CD4-positive, alpha-beta T cell (primary cell): ENCODE measurements at places on chromosomes 5 and 9.
A peak's percentile ranks its signal among the peaks of the same experiment; 100 is the strongest.

GRCh38 chr9:119368681-119369581 lies at the start of gene BRINP1:
BRINP1 (minus strand) TSS chr9:119369435; CDS start chr9:119313355, 56,080 bp downstream.
- DNase-seq: no peak

DNA sequence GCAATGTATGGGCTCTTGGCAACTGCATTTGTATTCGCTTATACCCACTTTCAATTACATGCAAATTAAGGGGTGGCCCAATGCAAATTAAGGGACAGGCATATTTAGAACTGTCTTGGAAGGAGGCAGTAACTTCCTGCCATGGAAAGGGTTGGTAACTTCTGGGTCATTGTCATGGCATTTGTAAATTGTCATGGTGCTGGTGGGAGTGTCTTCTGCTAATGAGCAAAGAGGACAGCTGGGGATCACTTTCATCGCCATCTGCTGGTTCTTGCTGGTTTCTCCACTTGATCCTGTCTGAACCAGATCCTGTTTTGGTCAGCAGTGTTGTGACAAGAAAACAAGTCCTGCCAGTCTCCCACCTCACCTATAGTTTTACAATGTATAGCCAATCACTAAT lies 23.3 kb upstream of the UGT3A2 start:
- peak; percentile 16 for DNase-seq

DNA sequence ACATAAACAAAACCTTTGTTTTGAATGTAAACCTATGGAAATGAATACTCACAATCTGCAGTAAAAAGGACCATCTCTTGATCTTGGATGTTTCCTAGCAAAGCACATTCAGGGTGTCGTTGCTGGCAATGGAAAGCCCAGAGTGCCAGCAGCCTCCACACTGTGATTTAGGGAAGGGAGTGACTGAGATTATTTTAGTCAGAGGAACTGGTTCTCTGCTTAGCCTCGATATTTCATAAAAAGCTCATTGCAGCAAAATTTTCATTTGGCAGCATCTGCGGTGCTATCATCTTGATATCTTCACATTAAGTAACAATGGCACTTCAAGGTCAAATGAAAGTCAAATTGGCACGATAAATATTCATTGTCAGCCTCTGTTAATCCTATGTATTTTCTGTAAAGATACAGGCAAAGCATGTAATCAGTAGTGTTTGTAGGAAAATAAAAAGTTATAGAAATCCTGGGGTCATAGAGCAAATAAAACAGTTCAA lies 116.0 kb downstream of the MACIR start:
- DNase-seq: no peak

DNA sequence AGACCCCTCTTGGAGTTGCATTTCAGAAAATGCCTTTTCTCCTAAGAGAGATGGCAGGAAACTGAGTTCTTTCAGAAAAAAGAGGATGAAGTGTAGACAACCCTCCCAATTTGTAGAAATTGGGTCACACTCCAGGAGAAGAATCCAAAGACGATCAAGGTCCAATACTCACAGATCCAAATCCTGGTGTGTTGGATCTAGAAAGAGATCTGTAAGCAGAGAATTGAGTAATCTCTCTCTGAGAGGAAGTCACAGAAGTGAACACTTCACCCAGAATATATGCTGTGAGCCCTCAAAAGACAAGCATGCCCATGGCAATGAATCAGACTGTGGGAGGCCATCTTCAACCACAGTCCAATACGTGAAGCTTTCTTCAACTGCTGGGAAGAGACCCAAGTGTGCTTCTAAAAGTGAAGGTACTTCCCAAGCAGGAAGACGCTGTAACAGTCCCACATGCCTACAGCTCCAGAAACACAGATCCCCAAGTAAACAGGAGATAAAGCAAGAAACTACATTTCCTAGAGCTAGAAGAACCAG lies 182.7 kb downstream of the SMC2 start:
- no peak for DNase-seq

DNA sequence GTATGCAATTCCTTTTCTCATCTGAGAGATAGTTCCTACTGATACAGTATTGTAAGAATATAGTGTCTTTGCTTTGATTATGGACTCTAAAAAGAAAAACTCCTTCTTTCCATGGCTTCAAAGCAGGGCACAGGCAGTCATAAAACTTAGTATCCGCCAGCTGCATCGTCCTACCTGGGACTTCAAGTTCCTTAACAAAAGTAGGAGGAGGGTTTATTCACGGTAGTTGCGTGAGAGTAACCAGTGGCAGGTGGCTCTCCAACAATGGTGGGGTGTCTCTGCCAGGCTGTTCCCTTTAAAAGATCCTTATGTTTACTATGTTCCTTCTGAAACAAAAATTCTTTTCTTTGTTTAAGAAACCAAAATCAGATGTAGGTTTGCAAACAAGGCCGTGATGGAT lies 173.5 kb upstream of the DMAC1 start:
- DNase-seq: no peak

GRCh38 chr5:4639946-4640345 lies 500.2 kb upstream of the ADAMTS16 start:
- DNase-seq: no peak

- no peak for DNase-seq
These were observed 10.6 kb upstream of the AGXT2 start for GRCh38 chr5:35058374-35058788.

DNA sequence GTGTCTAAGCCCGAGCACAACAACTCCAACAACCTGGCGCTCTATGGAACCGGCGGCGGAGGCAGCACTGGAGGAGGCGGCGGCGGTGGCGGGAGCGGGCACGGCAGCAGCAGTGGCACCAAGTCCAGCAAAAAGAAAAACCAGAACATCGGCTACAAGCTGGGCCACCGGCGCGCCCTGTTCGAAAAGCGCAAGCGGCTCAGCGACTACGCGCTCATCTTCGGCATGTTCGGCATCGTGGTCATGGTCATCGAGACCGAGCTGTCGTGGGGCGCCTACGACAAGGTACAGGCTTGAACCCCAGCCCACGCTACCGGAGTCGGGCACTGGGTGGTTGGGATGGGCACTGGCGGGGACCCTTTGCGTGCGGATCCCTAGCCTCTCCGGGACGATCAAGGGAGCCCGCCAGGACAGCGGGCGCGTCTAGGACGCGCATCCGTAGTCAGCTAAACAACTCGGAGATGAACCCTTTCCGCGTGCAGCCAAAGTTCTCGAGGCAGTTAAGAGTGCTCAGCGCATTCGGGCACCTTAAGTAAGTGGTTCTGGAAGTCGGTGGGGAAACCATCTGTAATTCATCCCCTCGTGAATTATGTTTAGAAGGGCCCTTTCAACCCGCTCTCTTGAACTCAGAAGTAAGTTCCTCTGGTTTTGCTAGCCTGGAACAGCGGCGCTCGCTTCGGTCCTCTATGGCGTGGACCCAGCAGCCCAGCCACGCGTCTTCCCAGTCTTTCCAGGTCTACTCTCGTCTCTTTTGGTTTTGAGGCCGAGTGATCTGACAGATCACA lies 1.3 kb downstream of the KCNN2 start:
- DNase-seq: no peak

GRCh38 chr9:125758986-125759763 lies 12.0 kb downstream of the PBX3 start:
- no peak for DNase-seq

DNA sequence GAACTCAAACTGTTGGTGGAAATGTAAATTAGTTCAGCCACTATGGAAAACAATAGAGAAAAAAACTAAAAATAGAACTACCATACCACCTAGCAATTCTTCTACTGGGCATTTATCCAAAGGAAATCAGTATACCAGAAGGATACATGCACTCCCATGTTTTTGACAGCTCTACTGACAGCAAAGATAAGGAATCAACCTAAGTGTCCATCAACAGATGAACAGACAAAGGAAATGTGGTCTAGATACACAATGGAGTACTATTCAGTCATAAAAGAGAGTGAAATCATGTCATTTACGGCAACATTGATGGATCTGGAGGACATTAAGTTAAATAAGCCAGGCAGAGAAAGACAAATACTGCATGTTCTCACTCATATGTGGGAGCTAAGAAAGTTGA lies 21.8 kb upstream of the C9orf40 start:
- DNase-seq: no peak

DNA sequence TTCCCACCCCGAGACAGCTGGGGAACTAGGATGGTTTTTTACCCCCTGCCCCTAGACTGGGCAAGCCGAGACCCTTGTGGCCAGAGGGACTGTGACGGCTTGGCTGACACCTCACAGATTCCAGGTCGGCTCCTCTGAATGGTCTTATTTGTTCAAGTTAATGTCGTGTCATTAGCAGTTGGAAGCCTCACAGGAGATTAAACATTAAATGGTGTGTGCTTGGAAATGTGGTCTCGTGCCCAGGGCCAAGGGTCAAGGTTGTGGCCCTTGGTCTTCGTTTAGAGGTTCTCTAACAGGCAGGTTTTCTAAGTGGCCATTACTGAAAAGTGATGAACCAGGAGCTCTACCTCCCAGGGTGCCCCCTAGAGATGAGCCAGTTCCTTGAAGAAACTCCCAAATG lies 61.2 kb upstream of the RXRA start:
- no peak for DNase-seq

GRCh38 chr5:149982505-149982904 lies 17.9 kb downstream of the TIGD6 start:
- DNase-seq: no peak

- DNase-seq: no peak
These were observed 48.8 kb upstream of the SLC25A51 start for GRCh38 chr9:37952731-37953130.

DNA sequence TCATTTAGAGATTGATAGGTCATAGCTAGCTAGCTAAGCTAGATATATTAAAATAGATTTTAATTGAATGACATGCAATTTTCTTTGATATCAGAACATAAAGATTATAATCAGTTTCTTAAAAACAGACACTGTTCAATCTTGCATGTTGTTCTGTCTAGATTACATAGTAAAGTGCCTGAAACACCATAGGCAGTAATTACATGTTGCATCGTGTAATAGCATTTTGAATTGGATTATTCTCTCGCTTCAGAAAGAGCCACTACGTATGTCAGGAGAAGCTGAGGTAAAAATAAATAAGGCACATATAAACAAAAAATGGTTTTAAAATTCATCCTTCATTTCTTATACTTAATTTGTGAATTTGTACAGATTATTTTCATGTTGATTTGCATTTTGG lies 148.0 kb upstream of the CDH12 start:
- no peak for DNase-seq

- no peak for DNase-seq
These were observed 85.1 kb upstream of the DHFR start for GRCh38 chr5:80739898-80740297.

- no peak for DNase-seq
These were observed 75.3 kb downstream of the PTBP3 start for GRCh38 chr9:112258106-112258505.

DNA sequence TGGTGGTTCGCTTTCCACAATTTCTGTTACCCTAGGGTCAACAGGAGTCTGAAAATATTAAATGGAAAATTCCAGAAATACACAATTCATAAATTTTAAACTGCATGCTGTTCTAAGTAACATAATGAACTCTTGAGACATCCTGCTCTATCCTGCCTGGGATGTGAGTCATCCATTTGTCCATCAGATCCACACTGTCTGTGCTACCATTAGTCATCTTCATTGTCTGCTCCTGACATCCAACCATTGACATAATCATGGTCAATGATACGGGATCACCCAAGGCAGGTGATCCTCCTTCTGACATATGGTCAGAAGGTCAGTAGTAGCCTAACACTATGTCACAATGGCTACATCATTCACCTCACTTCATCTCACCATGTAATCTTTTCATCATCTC lies 276.7 kb upstream of the KIF2A start:
- DNase-seq: no peak

DNA sequence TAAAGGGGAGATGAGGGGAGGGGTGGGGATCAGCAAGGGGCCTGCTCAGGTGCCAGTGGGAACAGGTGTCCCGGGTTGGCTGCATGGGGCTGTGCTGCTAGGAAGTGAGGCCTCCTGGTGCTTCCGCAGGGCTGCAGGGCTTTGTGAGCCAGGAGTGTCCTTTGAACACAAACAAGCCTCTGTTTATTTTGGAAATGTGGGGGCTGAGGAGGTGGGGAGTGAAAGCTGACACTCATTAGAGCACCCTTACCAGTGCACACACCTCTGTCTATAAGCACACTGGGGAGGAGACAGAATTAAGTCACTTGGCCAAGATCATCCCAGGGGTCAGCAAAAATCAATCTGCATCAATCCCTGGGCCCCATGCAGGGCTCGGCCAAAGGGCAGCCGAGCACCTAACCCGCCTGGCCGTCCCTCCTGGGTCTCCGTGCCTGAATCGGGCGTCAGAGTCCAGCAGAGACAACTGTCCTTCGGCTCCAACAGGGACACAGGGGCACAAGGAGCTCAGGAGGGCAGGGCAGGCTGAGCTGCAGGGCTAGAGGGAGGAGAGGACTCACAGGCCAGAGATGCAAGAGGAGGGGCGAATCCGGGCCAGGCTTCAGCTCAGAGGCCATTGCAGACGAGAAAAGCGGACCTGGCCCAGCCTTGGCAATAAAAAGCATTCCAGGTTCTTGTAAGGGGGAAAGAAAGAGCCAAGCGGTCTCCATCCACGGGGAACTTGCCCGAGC lies 99.8 kb downstream of the VAV2 start:
- DNase-seq: no peak

GRCh38 chr9:88237479-88237961 lies 99.2 kb upstream of the SPATA31C2 start:
- DNase-seq: no peak

DNA sequence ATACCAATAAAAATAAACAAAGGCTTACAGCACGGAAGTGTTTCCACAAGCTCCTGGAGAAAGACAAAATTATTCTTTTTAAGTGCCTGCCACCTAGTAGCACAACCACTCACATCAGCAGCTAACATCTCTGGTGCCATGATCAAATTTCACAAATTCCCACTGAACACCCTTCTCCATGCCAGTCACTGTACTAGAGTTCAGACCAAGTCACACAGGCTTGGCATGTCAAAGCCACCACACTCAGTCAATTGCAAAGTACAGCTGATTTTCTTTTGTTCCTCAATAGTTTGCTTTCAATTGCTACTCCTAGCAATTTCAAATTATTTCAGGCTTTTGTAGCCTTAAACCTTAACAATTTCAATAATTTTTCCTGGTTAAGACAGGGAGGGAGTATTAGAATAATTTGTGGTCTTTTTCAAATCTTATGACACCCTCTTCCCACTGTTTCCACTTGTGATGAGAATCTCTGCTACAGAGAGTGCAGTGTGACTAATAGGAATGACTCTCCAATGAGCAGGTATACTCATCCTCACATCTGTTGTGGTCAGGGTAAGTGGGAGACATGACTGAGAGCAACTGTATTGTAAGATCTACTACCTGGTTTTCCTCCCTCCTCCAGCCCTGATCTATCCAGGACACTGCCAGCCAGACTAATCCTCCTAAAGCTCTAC lies 46.2 kb downstream of the RNF145 start:
- no peak for DNase-seq

DNA sequence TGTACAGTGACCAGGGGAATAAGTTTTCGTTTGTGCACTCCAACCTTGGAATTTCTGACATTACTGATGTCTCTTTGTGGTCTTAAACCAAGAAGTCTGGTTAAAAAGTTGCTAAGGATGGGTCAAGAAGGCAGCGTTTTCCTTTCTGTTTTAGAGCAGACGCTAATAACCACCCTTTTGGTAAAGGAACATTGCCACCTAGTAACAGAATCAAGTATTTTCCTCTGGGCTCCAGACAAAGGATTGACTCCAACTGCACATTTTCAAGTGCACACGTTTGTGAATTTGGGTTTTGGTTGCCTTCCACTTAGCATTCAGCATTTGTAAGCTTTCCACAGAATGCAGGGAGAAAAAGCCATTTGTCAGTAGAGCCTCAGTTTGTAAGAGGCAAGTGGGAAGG lies 22.2 kb upstream of the CEP78 start:
- DNase-seq: no peak
